ENCODE measurements at places on chromosomes 5 and 9. TPM values are rescaled to one million over a fixed set of nuclear protein-coding genes. Genes with fewer than 3 reads are reported as not detected.

Gene CDHR2
- total RNA-seq = not detected

Gene SURF1
- total RNA-seq = 32.0 TPM

Gene CENPH
- total RNA-seq = 56.1 TPM

Gene FOXD1
- total RNA-seq = 0.28 TPM

Gene HK3
- not detected for total RNA-seq

Gene CSF1R
- total RNA-seq = not detected

Gene ADAMTS13
- total RNA-seq = 6.0 TPM

Gene GNA14
- total RNA-seq = not detected

Gene ANXA1
- 6.6 TPM for total RNA-seq

Gene RFESD
- total RNA-seq = 3.4 TPM

Gene NOXA1
- 0.89 TPM for total RNA-seq

Gene LURAP1L
- 0.27 TPM for total RNA-seq

Gene PFN3
- not detected for total RNA-seq

Gene DIPK1B
- 49.2 TPM for total RNA-seq

Gene PCDHGB3
- 0.71 TPM for total RNA-seq

Gene PCA3
- not detected for total RNA-seq

Gene CDO1
- 27.6 TPM for total RNA-seq

Gene CNTFR
- total RNA-seq = 115 TPM

Gene IRX4
- 0.77 TPM for total RNA-seq

Gene LHX3
- not detected for total RNA-seq

Gene ALDOB
- not detected for total RNA-seq

Gene SPINK4
- not detected for total RNA-seq

Gene TLE1
- total RNA-seq = 40.5 TPM

Gene TMEM252
- total RNA-seq = not detected

Gene PCDHB6
- 0.64 TPM for total RNA-seq

Gene MZB1
- 0.25 TPM for total RNA-seq

Gene PCDHGC5
- total RNA-seq = 3.0 TPM

Gene PAIP2
- 103 TPM for total RNA-seq

Gene GPR151
- not detected for total RNA-seq

Gene CCDC152
- total RNA-seq = not detected

Gene FGFR4
- 5.4 TPM for total RNA-seq

Gene CSF2
- total RNA-seq = not detected

Gene ROPN1L
- total RNA-seq = 0.68 TPM

Gene SARDH
- 4.5 TPM for total RNA-seq

Gene UBQLN1
- 109 TPM for total RNA-seq

Gene DIMT1
- total RNA-seq = 34.5 TPM

Gene TMEM174
- not detected for total RNA-seq

Gene DOCK8
- total RNA-seq = 0.58 TPM

Gene ANXA2R
- 1.2 TPM for total RNA-seq

Gene ORM2
- not detected for total RNA-seq

Gene KCNN2
- 2.7 TPM for total RNA-seq

Gene DMRT3
- total RNA-seq = not detected

Gene SMIM33
- not detected for total RNA-seq

Gene FNIP1
- total RNA-seq = 24.9 TPM

Gene PHF19
- total RNA-seq = 100.0 TPM

Gene HBEGF
- 2.4 TPM for total RNA-seq

Gene SNX30
- total RNA-seq = 14.5 TPM

Gene SLC25A2
- 0.72 TPM for total RNA-seq

Gene FRRS1L
- total RNA-seq = 3.4 TPM

Gene PCDHAC2
- 1.8 TPM for total RNA-seq

Measured in neural crest cell (in vitro differentiated cells).